Stomach (tissue), 19 donors: ENCODE measurements at places on chromosomes 6 and 20. TPM values are rescaled to one million over a fixed set of nuclear protein-coding genes. Genes with fewer than 3 reads are reported as not detected.

NMBR gene
- 0.73 TPM for total RNA-seq

CDSN gene
- total RNA-seq = not detected

NR2E1 gene
- not detected for total RNA-seq

- H3K27ac ChIP-seq = no peak overlapping the region
- no peaks in the 10 kb centered on the region for H3K27me3 ChIP-seq
- no peaks in the 10 kb centered on the region for H3K4me1 ChIP-seq
- peak; percentile 24 for DNase-seq
- H3K4me3 ChIP-seq = no peak overlapping the region
These were observed 225.2 kb downstream of the SAMD5 start for GRCh38 chr6:147733686-147734085.

OTOR gene
- not detected for total RNA-seq

DIDO1 gene
- total RNA-seq = 74.2 TPM

GRCh38 chr6:35087361-35088280 is 53.5 kb downstream of the TCP11 start:
- no peak overlapping the region for H3K27ac ChIP-seq
- DNase-seq = no peak
- H3K36me3 ChIP-seq = peaks cover 56% of the 10 kb centered on the region

DNA sequence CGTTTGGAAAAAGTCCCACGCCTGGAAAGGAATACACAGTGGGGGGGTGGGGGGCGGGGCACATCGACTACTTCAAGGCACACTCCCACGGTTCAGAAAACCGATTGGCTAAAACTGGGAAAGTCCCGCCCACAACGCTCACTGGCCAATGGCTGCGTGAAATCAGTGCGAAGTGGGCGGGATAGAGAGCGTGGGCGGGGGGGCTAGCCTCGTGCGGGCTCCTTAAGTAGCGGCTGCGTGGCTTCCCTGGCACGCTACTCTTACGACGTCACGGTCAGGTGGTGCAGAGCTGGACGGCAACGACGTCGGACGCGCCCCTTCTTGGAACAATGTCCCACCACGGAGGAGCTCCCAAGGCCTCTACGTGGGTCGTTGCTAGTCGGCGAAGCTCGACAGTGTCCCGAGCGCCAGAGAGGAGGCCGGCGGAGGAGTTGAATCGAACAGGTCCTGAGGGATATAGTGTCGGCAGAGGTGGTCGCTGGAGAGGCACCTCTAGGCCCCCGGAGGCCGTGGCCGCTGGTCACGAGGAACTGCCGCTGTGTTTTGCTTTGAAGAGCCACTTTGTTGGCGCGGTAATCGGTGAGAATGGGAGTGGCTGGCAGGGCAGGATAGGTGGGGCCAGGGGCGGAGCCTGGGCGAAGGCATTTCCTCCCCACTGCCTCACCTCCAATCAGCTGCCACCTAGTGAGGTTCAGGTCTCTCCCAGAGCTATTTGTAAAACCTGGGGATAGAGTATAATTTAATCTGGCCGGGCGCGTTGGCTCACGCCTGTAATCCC is at the start of gene DDX43:
TSS of gene DDX43 (plus strand) at position 252 of the 778 bp plus-strand sequence. CDS start at position 330, 78 bp downstream.
- H3K27ac ChIP-seq = peak within 1 kb of the TSS; percentile 70
- H3K4me3 ChIP-seq = peak within 1 kb of the TSS; percentile 28
- no peaks in the 10 kb centered on the region for H3K4me1 ChIP-seq
- H3K27me3 ChIP-seq = no peaks in the 10 kb centered on the region
- no peak for DNase-seq
